NCI-H2081 treated with DMSO at 0.1 percent for 48 hours (cell line): ENCODE measurements at places on chromosomes 2 and 18.

- DNase-seq: no peak
Observed at GRCh38 chr2:56502616-56503015, 318.8 kb downstream of the CCDC85A start.

DNA sequence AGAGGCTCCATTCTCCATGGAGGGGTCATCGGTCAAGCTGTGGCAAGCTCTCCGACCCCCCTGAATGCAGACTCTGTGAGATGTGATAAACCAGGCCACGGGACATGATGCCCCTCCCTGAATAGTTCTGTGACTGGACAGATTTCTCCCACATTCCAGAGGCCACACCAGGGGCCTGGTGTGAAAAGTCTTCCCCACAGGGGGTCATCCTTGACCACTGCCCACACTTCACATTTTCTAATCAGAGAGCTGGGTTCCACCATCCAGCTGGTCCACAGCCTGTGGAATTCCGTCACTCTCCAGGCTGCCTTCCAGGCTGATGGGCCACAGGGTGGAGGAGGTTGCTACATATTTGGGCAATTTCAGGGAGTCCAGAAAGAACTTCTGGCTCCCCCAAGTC, 51.3 kb upstream of the CYRIA start:
- DNase-seq: no peak

- DNase-seq: no peak
Observed at GRCh38 chr2:200728630-200729029, 83.1 kb upstream of the BZW1 start.

- no peak for DNase-seq
Observed at GRCh38 chr18:58230438-58231179, 186.6 kb downstream of the NEDD4L start.

DNA sequence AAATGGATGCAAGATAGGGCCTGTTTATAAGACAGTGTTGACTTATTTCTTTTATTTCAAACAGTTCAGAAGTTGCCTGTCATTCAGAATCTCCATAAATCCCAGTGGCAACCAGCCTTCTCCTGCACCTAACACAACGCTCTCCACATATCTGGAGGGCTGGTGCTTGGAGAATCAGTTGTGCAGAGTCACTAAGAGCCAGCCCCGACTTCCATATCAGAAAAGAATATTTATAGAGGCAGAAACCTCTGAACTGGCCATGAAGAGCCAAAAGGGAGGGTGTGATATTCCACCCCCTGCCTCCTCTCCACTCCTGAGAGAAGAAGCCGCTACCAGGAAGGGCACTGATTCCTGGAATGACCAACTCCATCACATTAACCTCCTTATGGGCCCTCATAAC, 34.0 kb upstream of the B4GALT6 start:
- no peak for DNase-seq

GRCh38 chr2:167880415-167880814, 367.0 kb downstream of the STK39 start:
- DNase-seq: no peak
